NK-92 treated with Interleukin-12 subunit alpha and Interleukin-12 subunit beta, amount 100 ng/mL, for 24 hours (cell line): ENCODE measurements at places on chromosomes 16 and 17.

DNA sequence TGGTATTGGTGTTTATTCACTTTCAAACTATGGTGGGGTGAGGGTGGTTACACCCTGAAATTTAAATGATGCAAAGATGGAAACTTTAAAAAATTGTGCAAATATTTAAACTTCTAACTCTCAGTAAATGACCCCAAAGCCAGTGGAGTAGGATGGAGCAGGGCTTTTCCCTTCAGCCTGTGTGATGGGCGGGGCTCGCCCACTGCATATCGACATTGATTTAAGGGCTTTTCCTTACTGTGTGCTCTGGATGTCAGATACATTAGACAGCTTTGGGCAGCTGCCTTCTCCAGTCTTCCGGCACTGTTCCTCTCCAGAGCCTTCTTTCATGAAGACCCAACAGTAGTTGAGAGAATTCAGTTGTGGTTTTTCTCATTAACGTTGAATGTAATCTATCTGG, 99.9 kb downstream of the SPECC1 start:
- no peak for DNase-seq

- DNase-seq: no peak
Observed at GRCh38 chr16:69040144-69040909, 65.1 kb upstream of the HAS3 start.

GRCh38 chr17:60049936-60050335, 28.8 kb downstream of the HEATR6 start:
- DNase-seq: no peak

DNA sequence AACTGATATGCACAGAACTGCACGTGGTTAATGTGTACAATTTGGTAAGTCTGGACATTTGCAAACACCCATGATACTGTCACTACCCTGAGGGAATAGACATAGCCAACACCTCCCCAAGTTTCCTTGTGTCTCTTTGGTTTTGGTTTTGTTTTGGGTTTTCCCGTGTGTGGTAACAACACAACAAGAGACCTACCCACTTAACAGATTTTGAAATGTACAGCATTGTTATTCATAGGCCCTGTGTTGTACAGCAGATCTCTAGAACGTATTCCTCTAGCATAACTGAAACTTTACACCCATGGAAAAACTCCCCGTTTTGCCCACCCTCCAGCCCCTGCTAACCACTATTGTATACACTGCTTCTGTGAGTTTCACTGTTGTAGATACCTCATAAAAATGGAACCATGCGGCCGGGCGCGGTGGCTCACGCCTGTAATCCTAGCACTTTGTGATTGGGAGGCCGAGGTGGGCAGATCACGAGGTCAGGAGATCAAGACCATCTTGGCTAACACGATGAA, 76.3 kb upstream of the TBC1D3K start:
- peak; percentile 30 for DNase-seq

- DNase-seq: no peak
Observed at GRCh38 chr16:23121024-23121423, 28.2 kb downstream of the USP31 start.

DNA sequence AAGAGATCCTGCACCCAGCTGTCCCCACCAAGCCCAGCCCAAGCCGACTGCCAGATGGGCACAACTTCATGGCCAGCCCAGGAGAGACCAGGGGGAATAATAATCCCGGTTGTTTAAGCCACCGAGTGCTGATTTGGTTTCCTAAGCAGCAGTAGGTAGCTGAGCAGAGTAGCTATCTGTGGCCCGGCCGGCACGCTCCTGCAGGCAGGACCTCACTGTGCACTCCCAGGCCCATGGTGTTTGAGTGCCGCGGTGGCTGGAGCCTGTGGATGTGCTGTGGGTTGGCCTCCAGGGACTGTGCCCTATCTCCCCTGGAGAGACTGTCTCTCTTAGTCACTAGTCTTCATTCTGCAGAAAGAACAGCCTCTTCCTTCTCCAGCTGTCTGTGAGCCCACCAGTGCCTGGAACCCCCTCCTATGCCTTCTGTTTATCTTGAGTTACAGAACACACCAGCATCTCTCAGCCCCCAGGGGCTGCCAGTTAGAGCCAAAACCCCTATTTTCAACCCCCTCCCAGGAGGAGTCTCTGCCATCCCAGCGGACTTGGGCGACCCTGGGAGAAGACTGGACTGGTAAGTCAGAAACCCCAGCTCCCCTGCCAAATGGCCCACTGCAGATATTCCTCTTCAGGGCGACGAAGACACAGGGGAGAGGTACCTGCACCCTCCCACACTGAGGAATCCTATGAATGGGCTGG, 152.0 kb downstream of the SDK2 start:
- DNase-seq: no peak

- DNase-seq: no peak
Observed at GRCh38 chr17:6506679-6507231, 49.6 kb downstream of the PITPNM3 start.

DNA sequence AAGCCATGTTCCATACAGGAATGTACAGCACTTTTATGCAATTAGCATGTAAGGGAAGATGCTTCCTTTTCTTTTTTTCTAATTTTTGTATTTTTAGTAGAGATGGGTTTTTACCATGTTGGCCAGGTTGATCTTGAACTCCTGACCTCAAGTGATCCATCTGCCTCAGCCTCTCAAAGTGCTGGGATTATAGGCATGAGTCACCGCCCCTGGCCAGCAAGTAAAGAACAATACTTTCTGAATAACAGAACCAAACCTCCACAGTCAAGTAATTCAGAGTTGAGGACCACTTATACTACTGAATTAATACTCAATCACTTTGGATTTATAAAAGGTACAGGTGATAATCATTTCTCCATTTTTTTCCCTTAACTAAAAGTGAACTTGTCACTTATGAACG, 13.0 kb downstream of the C16orf87 start:
- no peak for DNase-seq

- DNase-seq: no peak
Observed at GRCh38 chr17:81740395-81740961, 28.4 kb downstream of the SLC25A10 start.

DNA sequence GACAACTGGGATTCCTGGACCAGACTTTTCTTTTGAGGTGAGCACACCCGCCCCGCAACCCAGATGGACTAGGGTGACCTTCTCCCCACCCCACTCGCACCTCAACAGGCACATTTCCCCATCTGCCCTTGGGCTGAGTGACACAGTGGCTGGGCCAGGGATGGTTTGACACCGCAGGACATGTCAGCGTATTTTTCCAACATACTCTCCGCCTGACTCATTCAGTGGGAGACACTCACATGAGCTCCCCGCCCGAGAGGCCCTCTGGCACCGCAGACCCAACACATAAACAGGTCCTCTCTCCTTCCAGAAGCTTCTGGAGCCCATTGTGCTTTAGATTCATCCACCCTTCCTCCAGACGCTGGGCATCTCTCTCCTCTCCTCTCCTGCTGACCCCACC, 69.4 kb downstream of the ZDHHC7 start:
- no peak for DNase-seq
